ENCODE measurements at places on chromosomes 16 and 17.

DNA sequence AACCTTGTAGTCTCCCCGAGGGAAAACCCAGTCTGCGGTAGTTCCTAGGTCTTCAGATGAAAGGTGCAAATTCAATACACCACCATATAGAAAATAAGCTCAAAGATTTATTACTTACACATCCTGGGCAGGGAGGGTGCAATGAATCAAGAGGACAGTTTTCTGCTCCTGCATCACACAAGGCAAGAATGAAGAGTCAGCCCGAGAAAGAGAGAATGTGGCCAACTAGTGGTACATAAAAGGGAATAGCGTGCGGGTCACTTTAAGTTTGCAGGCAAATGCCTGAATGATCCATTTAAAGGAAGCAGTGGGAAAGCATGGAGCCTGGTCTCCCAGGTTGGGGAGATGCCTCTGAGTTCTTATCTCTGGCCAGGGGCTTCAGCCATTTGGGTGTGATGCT is 403.4 kb downstream of the GRIN2A start:
- no peak for DNase-seq

GRCh38 chr17:50483266-50483665 is 4.6 kb downstream of the RSAD1 start:
- no peak for DNase-seq

- DNase-seq, result peak; percentile 84
Measured at GRCh38 chr17:78538033-78538776, 39.0 kb downstream of the DNAH17 start.

DNA sequence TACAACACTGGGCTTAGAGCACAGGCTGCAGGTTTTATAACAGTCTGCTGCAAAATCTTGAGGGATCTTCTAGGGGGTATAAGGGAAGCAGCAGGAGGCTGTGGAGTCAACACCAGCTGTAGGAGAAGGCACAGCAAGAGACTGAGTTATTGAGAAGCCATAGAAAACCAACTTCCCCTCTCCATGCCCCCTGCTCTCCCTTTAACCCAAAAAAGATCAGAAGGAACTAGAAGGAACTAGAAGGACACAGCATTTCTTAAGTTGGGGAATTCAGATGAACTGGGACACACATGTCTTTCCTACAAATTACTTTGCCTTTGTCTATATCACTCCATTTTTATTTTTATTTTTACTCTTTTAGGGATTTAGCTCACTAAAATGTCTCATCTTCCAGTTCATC is 6.2 kb upstream of the CCL18 start:
- DNase-seq, result no peak

DNA sequence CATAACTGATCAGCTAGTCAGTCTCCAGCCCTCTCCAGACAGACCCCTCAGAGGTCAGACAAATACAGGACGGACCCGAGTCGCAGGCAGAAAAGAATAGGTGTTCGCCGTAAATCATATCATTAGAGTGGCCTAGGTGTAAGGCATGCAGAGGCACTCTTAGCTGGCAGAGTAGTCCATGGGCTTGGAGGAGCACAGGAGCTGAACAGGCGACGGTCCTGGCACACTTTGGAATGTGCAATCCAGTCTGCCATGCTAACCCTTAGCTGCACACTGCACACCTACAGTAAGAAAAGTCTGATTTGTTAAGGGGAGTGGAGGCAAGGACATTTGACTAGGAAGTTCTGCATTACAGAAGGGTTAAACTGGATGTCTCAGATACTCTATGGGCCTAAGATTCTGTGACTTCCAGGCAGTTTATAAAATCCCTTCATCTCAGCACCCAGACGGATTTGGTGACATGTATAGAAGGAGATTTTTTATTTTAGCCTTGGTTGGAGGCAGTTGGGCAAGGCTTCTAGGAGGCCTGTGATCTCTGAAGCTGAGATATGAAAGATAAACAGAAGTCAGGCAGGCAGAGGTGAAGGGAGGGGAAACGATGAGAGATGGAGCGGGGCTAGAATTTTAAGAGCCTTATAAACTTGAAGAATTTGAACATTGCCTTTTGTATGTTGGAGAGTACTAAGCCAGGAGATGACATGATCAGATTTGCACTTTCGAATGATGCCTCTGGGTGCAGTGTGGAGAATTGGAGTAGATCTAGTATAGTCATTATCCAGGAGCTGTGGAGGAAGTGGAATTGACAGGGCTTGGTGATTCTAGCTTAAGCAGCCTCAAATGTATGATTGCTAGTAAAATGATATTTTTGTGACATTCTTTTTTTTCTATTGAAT is 34.6 kb upstream of the SLC5A11 start:
- no peak for DNase-seq

DNA sequence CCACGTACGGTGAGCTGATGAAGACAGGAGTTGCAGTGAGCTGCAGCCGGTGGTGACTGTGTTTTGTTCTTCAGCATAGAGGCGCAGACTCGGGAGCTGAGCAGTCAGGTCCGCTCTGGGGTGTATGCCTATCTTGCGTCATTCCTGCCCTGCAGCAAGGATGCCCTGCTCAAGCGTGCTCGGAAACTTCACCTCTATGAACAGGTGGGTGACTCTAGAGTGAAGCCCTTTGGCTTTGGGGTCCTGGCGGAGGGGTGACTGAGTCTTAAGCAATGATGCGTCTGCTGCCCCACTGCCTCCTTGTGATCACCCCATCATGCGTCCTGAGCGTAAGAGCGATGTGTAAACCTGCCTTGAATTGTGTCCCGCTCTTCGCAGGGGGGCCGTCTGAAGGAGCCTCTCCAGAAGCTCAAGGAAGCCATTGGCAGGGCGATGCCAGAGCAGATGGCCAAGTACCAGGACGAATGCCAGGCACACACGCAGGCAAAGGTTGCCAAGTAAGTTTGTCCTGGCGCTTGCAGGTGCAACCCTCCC is 22.9 kb downstream of the UBN1 start:
- no peak for DNase-seq

GRCh38 chr17:41061964-41062363 is 2.0 kb upstream of the KRTAP2-3 start:
- peak; percentile 40 for DNase-seq

- no peak for DNase-seq
Measured at GRCh38 chr17:1158879-1159278, 20.9 kb downstream of the ABR start.

DNA sequence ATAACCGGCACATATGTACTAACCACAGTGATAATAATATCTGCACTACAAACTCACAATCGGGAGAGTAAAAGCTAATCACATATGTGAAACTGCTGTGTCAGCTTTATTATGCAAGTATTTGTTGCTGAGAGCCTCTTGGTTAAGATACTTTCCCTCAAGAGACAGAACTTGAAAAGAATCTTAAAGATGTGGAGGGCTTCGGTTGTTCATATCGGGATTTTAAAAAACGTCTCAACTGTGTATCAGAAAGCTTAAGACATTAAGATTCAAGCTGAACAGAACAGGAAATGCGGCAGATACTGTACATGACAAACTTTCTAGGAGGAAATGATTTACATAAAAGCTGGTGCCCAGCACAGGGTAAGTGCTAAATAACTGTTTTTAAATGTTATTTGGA is 27.5 kb upstream of the HLF start:
- no peak for DNase-seq

DNA sequence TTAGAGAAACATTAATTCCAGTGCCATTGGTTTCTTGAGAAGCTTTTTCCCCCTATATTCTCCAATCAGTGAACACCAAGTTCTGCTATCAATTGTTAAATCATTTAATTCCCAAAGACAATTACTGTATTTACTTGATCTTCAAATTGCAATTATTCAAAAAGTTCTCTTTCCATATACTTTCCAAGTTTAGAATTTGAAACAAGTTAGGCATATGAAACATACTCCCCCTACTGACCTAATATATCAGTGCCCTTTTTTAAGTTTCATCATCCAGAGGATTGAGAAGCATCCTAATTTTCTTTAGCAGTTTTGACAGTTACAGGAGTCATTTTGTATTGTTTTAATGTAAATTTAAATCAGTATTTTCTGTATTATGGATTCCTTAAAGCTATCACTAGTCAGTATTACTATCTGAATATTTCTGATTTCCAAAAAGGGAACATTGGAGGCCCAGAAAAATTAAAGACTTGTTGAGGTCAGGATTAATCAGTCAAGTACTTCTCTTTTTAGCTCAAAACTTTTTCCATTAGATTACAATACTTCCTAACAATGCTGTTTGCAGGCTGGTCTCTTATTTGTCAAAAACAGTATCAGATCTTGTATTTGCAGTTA is 16.3 kb downstream of the MEIOC start:
- DNase-seq, result peak; percentile 18

DNA sequence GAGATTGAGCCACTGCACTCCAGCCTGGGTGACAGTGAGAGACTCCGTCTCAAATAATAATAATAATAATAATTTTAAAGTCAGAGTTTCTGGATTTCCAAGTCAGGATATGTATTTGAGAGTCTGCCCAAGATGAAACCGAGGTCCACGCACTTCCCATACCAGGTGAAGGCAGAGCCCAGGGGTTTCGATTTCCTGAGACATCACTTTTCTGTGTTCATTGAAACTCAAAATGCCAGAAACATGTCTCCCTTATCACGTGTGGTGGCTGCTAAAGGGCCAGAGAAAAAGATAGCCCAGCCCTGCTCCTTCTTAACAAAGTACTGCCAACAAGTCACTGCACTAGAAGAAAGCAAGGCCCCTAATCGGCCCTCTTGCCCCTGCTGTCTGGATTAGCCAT is 9.8 kb upstream of the RNF157 start:
- DNase-seq, result no peak

- no peak for DNase-seq
Measured at GRCh38 chr16:83831456-83831987, 23.7 kb downstream of the HSBP1 start.

DNA sequence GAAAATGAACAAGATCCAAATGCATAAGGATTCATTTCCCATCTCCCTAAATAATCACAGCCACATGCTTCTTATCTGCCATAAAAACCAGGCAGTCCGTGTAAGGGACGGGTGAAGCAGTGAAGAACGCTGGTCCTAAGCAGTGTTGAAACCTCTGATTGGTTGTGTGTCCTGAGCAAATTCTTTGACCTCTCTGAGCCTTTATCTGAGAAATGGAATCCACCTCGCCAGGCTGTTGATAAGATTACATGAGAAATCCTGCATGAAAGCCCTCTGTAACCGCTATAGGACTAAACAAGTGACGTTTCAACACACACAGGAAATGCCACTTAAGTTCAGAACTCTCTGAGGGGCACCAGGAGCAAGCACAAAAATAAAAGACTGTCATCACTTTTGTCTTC is 26.8 kb downstream of the GAS7 start:
- DNase-seq, result no peak

- no peak for DNase-seq
Measured at GRCh38 chr17:949623-950303, 29.8 kb downstream of the NXN start.

- no peak for DNase-seq
Measured at GRCh38 chr17:6346156-6346786, 88.7 kb downstream of the AIPL1 start.

GRCh38 chr16:23195366-23195978 is 12.9 kb downstream of the SCNN1G start:
- no peak for DNase-seq
